ENCODE measurements at places on chromosomes 2 and 18.

GRCh38 chr18:75130591-75131328 lies 78.2 kb downstream of the PTGR3 start:
- DNase-seq, result no peak

GRCh38 chr18:29882620-29883019 lies 1159.9 kb downstream of the DSC3 start:
- no peak for DNase-seq

DNA sequence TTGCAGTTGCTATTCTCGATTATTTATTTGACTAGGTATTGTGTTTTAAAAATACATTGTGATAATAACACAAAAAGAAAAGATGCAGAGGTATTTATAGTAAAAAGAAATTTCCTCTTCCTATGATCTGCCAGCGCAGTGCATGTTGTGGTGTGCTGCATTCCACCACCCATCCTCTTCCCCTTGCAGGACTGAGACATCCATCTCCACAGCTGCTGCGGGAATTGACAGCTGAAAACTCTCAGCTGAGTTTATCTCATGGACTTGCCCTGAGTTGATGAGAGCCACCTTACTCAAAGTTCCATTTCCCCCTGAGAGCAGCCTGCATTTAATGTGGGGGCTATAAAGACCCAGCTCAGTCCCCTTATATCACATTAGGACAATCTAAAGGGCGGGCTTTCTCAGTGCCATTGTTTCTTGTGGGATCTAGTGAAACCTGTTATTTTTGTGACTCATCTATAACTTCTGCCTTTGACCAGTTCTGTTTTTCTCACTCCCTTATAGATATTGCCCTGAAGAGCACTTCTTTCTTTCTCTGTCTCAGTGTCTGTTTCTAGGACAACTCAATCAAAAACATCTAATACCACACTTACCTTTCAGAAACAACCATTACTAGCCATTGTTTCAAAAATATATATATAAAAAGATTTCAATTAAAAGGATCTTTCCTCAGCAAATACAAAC lies 698.5 kb downstream of the NR4A2 start:
- no peak for DNase-seq

- DNase-seq, result no peak
Observed at GRCh38 chr18:35933982-35934381, 38.5 kb upstream of the RMP24 start.

All from aorta (tissue), 5 donors.